NCI-H187 treated with DMSO at 0.1 percent for 48 hours (cell line): ENCODE measurements at places on chromosomes 5 and 9.
A peak's percentile ranks its signal among the peaks of the same experiment; 100 is the strongest.

GRCh38 chr5:168239325-168239724, 52.1 kb upstream of the WWC1 start:
- no peak for DNase-seq

DNA sequence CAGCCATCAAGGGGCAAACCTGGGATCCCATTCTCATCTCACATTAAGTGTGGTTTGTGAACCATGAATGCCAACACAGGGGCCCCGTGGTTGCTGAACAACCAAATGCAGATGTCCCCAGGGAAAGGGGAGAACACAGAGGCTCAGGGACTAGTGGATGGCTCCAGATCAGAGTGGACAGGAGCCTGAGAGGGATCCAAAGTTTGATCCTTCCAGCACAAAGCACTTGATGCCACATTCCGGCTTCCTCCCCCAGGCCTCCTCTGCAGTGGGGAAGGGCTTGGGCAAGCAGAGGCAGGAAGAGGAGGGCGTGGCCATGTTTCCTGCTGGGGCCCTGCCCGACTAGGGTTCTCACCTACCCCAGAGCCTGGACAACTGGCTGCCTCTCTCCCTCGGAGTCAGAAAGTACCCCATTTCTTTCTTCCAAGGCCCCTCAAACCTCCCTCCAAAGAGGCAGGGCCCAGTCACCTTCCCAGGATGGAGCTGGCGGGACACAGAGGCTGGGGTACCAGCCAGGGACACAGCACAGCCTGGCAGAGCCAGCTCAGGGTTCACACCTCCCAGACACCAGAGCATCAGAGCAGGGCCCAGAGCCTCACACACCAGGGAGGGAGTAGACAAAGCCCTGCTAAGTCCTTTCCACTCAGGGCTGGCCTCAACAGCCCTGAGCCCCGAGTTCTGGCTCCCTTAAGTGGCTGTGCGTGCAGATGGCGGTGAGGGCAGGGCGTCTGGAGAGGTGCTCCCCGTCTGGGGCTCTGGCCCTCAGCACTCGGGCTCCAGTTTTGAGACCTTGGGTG, 4.3 kb upstream of the RNF44 start:
- no peak for DNase-seq

GRCh38 chr5:158731014-158731413, 368.7 kb downstream of the EBF1 start:
- DNase-seq = no peak

DNA sequence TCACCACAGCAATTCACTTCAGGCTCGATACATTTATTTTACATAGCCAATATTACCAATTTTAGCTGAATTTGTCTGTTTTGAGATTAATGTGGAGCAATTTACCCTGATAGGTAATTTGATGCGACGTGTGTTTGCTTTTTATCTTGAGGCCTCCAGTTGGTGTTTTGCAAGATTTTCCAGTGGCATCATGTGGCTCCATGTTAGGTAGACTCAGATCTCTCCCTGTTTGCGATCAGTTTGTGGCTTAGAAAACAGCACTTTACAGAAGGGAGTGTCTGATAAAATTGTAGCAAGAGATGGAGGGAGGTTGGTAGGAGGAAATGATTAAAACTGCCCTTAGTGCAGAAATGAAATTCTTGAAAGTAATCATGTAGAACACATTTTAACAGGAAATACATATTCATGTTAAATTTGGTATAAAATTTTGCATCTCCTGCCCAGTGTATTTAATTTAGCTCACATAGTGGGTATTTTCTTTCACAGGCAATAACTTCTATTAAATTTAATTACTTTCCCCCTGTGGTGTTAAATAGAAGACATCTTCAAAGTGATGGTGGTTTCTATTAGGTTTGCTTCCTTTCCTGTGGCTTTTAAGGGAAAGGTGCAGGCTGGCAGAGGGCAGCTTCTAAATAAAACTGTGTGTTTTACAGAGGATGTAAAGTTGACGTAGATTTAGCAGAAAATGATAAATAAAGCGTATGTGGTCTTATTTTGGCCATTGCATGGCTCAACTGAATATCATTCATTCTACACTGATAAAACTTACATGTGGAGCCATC, 135.8 kb downstream of the KDM4C start:
- no peak for DNase-seq

- DNase-seq = no peak
Observed at GRCh38 chr5:5886812-5887486, 464.5 kb downstream of the ICE1 start.

DNA sequence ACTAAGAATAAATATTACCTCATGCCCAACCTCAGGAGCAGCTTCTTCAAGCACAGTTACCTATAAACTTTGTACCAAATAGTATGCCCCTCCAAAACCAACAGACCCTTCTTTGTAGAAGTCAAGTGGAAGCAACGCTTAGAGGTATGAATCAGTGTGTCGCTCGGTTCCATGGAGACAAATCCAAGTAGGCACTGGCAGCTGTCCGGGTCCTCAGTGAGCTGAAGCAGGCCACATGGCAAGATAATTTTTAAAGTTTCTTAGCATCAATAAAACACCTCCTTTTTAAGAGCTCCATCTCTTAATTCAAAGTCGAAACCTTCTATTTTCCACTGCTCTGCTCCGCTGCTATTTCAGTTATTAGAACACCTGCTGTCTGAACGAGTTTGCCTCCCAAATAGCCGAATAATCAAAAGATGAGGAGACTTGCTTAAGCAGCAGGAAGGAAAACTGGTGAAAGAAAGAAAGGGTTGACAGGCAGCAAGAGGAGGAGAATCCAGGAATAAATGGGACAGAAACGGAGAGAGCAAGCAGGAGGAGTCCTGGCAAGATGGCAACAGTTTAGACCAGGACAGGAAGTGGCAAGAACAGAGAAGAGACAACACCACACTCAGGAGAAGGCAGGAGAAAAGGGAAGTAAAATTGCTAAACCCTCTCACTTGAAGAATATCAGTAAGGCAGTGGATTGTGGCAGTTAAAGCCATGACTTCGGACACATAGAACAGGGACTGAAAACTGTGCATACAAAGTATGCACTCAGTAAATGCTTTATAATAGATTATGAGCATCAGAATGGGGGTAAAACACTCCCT, 65.0 kb downstream of the PPP2R2B start:
- DNase-seq = no peak

DNA sequence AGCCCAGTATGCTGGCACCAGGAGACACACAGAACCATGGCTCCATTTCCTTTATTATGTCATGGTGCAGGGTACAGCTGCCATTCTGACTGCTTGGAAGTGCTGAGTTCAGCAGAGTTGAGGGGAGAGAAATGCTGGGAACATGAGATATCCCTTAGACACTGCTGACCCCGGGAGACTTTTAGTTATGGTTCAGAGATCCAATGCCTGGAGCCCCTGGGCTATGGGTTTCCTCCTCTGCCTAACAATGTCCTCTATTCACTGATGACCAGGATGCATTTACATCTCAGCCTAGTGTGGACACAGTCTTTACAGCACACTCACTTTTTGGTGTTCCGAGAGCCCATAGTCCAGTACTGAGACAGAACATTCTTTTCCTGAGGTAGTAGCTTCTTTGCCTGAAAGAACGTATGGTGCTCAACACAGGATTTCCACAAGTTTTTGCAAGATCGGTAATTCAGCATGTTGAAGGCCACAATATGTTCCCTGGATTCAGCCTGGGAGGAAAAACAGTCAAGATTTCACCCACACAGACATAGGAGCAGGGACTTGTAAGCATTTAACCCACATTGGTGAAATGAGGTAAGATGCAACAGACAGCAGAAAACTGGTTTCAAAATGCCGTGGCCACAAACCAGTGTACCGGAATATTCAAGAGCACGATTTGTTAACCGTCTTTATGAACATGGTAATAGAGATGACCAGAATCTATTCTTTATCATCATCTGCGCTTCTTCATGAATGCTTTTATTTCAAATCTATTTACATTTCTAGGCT, 71.3 kb downstream of the PTPN3 start:
- DNase-seq = no peak

- DNase-seq = no peak
Observed at GRCh38 chr9:97770808-97771372, 73.8 kb upstream of the XPA start.

DNA sequence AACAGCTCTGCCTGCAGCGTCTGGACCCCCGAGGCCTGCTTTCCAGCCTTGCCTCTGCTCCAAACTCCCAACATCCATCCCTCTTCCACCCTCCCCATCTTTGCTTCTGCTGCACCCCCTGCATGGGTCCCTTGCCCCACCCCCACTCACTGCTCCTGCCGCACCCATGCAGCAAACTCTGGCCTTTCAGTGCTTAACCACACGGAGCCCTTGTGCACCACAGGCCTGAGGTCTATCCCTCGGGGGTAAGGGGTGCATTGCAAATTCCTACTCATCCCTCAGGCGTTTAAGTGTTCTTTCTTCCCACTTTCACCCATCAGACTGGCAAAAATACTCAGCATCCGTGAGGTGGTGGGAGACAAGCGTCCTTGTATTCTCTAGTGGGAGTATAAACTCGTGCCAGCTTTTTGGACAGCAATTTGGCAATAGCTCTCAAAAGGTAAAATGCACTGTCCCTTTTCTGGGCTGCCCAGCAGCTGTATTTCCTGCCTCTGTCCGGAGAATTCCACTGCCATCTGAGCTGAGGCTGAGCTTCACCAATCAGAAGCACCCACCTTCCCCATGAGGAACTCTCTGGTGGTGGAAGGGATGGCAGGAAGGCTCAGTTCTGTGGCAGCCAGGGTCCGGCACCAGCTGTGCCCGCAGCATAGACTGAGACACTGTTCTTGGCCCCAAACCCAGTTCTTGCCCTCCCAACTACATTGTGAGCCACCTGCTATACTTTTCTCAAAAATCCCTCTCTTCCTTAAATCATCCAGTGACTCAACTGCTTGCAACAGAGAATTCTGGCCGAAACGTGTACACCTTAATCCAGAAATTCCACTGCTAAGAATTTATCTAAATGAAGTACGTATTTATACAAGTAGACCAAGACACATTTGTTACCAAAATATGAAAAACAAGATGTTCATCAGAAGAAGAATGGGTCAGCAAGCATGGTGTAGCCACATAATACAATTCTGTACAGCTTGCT, 15.0 kb downstream of the PSMB7 start:
- no peak for DNase-seq

DNA sequence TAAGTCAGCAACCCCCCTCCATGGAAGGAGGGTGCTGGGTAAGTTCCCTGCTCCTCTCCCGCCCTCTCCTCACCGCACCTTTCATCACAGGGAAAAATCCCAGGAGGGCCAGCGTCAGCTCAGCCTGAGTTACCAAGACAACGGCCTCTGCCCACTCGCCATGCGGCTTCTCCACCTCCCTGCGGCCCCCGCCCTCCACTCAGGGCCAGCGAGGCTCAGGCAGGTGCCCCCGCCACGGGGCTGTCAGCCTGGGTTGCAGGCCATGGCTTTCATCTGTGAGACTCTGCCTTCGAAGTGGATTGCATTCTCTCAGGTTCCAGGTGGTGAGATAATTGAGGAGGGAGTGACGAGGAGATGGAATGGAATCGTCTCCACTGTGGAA, 27.2 kb upstream of the LAMC3 start:
- DNase-seq = no peak

DNA sequence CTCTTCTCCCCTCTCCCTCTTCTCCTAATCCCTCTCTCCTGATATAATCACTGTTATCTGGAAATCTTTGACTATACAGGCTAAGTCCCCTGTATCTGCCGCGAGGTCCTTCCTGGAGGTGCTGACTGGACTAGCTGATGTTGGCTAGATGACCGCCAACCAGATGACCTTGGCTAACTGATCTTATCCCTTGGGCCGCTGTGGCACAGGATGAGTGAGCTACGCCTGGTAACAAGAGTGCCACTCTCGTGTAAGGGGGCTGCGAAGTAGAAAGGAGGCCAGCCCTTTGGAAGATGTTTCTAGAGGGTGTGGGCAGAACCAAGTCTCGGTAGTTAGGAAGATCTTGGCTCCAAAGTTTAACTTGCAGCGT, 345 bp upstream of the PRRC1 start:
- no peak for DNase-seq

DNA sequence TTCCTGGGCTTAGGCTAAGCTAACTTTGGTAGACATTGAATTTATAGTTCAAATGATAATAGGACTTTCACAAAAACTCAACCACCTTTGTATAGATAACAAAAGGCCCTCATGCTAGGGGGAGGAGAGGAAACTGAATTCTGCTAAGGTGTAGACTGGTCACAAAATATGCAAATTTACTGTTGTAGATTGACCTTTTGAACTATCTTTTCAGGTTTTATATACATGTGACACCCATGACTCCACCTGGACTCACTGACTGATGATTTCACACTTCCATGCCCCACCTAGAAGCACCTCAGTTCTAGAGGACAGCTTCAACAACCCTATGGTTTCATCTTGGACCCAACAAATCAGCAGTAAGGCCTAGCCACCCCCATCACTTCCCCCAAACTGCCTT, 165.7 kb downstream of the CEMIP2 start:
- DNase-seq = no peak

DNA sequence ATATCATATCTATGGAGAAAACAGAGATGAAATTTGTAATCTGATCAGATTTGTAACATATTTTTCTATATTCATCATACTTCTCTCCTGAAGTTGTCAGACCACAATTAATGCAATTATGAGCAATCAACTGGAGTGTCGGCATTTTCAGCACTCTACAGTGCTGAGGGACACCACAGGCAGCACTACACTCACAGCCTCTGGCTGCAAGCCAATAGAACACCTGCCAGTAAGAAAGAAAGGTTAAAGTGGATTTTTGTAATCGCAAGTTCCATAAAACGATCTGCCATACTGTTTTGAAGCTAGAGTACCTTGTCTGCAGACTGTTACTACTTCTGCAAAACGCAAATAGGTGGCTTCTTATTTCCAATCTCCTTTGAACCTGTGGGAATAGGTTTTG, 147.6 kb downstream of the ADAMTS6 start:
- DNase-seq = peak; percentile 88

DNA sequence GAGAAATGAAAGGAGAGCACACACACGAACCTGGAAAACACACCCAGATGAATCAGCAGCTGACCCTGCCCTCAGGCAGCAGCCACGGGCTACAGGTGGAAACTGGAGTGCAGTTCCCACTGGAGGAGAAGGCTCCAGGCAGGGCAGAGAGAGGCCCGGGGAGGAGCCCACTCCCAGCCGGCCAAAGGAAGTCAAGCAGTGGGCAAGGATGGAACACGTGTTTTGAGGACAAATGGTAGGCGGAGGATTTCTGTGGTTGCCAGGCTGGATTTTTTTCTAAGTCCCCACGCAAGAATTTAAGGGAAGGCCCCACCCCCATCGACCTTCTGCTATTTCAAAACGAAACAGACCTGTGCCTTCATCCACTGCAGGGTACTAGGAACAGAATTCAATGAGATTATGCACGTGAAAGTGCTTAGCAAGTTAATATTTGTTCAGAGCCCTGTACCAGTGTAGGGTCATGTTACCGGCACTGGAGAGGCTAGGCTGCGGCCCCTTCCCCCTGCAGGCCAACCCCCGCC, 6.8 kb downstream of the EPB41L4B start:
- DNase-seq = no peak
